Stimulated activated naive B cell treated with anti-CD40 and anti-IgM and Interleukin-4, amounts not matched to agents 10 μg/mL and 1 μg/mL and 100 μg/mL, for 72 hours (primary cell): ENCODE measurements at places on chromosomes 12 and 14.

GRCh38 chr14:53190938-53191337 is 37.8 kb upstream of the DDHD1 start:
- peaks cover 30% of the 10 kb centered on the region for H3K4me1 ChIP-seq
- H3K27me3 ChIP-seq: no peaks in the 10 kb centered on the region
- peak overlapping the region; percentile 80 for H3K27ac ChIP-seq
- H3K36me3 ChIP-seq: no peaks in the 10 kb centered on the region

DNA sequence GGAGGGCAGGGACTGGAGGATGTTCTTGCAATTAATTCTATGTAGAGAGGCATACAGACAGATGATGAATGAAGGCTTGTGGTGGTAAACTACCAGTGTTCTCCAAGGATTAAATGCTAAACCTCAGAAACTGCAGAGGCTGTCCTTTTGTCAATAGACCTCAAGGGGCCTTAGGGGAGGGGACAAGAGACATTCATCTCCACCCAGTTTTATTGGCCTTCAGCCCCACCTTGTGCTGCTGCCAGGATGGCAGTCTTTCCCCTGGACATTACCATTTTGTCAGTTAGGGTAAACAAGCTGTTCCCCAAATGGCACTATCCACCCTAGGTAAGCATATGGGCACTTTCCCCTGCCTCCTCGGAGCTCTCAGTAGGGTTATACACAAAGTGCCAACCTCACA is 4.9 kb upstream of the SMAGP start:
- no peak for DNase-seq
- H3K4me1 ChIP-seq: peaks cover 10% of the 10 kb centered on the region
- H3K27me3 ChIP-seq: no peaks in the 10 kb centered on the region

DNA sequence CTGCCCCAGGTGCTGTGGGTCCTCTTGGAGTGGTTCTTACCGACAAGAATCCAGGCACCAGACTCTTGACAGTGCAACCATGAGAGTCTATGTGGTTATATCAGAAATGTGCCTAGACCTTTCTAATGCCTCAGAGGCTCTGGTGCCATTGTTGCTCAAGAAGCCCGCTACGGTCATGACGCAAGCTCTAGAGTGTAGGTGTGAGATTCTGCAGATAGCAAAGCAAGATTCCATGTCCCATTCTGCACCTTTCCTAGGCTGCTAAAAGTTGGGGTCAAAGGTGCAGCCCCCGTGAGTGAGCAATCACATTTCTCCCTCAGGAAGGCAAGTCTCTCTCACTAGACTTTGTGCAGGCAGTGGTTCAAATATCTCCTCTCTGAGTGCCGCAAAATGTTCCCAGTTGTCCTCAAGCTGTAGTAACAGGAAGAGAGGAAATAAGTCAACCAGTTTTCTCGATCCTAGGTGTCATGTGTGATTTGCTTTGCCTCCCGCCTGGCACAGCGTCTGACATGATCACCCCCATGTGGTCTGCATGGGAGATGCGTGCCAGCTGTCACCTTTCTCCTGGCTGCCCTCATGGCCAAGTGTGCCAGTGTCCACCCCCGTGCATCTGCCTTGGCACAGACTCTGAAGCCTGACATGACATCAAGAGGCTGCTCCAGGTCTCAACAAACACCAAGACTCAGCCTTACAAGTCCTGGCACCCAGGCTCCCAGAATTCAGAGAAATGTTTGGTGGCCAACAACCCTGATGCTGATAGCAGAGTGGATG is 122.5 kb upstream of the COCH start:
- no peak overlapping the region for H3K4me3 ChIP-seq
- no peaks in the 10 kb centered on the region for H3K27me3 ChIP-seq
- no peaks in the 10 kb centered on the region for H3K4me1 ChIP-seq
- no peaks in the 10 kb centered on the region for H3K36me3 ChIP-seq
- no peak overlapping the region for H3K27ac ChIP-seq
- no peak for DNase-seq

DNA sequence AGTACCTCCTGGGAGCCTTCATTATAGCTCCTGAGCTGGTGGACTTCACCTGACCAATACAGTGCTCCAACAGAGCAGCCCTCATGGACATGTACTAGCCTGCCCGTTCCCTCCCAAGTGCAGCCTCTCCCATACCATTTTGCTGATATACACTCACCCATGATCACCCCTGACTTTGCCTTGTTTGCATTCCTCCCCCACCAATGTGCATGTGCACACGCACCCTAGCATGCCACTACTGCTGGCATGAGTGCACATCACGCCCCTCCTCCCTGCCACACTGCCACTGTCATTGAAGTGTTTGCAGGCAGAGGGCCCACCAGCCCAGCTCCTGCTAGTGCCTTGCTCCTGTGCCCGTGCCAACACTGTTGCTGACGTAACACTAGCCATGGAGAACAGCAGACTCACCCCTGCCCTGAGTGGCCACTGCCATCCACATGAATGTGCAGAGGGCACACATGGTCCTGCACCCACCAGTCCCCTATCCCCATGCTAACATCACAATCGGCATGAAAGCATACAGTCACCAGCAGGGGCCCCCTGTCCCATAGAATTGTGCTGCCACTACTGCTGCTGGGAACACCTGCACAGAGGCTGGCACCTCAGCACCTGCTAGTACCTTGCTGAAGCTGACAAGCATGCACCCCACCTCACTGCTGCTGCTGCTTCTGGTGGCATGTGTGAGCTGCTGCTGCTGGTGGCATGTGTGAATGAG is 110.3 kb downstream of the SINHCAF start:
- no peaks in the 10 kb centered on the region for H3K4me1 ChIP-seq
- H3K4me3 ChIP-seq: no peak overlapping the region
- no peak for DNase-seq
- no peaks in the 10 kb centered on the region for H3K36me3 ChIP-seq

DNA sequence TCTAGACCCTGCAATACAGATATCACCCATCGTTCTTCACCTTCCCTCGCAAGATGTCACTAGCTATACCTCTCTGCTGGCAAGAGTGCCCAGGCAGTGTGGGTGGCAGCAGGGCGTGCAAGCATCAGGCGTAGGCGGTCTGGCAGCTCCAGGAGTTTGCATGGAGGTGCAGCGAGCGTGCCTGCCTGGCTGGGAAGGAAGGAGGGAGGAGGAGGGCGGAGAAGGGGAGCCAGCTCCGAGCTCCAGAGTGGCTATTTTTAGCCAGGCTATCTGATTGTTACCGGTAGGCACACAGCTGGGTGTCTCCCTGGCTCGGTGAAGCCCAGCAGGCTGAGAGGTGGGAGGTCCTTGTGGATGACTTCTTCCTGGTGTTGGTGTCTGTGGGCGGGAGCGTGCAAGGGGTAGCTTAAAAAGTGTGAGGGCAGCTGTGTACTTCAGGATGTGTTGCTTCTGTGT is 6.2 kb downstream of the FOXJ2 start:
- H3K36me3 ChIP-seq: peaks cover 34% of the 10 kb centered on the region
- no peak for DNase-seq
- peaks cover 56% of the 10 kb centered on the region for H3K4me1 ChIP-seq
- H3K27ac ChIP-seq: no peak overlapping the region
- H3K4me3 ChIP-seq: peak overlapping the region; percentile 46
- no peaks in the 10 kb centered on the region for H3K27me3 ChIP-seq

- H3K4me3 ChIP-seq: no peak overlapping the region
- no peaks in the 10 kb centered on the region for H3K4me1 ChIP-seq
- H3K27me3 ChIP-seq: peaks cover 10% of the 10 kb centered on the region
- no peak overlapping the region for H3K27ac ChIP-seq
Measured at GRCh38 chr12:102421802-102422583, 58.4 kb downstream of the IGF1 start.

- no peaks in the 10 kb centered on the region for H3K36me3 ChIP-seq
- no peaks in the 10 kb centered on the region for H3K4me1 ChIP-seq
Measured at GRCh38 chr14:38074754-38075153, 132.9 kb upstream of the SSTR1 start.

GRCh38 chr12:12616512-12617310 is 5.0 kb downstream of the CREBL2 start:
- no peak for DNase-seq
- no peak overlapping the region for H3K27ac ChIP-seq
- H3K4me1 ChIP-seq: peaks cover 17% of the 10 kb centered on the region
- no peak overlapping the region for H3K4me3 ChIP-seq
- H3K27me3 ChIP-seq: no peaks in the 10 kb centered on the region

- peaks cover 19% of the 10 kb centered on the region for H3K36me3 ChIP-seq
- no peaks in the 10 kb centered on the region for H3K27me3 ChIP-seq
- H3K4me1 ChIP-seq: peaks cover 31% of the 10 kb centered on the region
- H3K4me3 ChIP-seq: peak overlapping the region; percentile 98
Measured at GRCh38 chr12:56469007-56469930, 891 bp downstream of the SPRYD4 start.

GRCh38 chr14:30624132-30624423 is 2.0 kb downstream of the SCFD1 start:
- no peak for DNase-seq
- no peak overlapping the region for H3K27ac ChIP-seq
- H3K36me3 ChIP-seq: peaks cover 12% of the 10 kb centered on the region
- no peaks in the 10 kb centered on the region for H3K27me3 ChIP-seq
- H3K4me3 ChIP-seq: peak overlapping the region; percentile 22

DNA sequence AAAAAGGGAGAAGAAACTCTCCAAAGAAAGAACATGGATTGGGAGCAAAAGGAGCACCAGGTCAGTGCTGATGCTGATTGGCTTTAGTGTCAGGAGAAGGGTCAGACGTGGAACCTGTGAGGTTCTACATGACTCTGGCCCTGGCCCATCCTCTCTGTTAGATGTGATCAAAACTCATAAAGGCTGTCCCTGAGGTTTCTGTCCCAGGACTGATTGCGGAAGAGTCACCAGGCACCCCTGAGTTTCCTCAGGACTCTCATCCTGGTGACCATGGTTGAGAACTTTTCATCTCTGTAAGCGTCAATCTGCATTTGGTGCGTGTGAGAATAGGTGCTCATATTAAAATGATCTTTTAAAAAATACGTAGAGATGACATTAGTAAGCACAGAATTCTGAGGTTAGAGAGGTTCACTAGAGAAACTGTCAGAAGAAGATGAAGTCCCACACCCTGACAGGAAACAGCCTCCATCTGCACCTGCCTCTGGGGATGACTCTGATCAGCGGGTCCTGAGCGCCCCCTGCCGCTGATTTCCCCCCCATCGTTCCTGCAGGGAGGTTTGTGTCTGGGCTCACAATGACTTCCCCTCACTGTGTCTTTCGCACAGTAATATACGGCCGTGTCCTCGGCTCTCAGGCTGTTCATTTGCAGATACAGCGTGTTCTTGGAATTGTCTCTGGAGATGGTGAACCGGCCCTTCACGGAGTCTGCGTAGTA is 741.8 kb downstream of the TMEM121 start:
- DNase-seq: peak; percentile 48
- peak overlapping the region; percentile 93 for H3K27ac ChIP-seq
- no peaks in the 10 kb centered on the region for H3K36me3 ChIP-seq
- peaks cover 4% of the 10 kb centered on the region for H3K27me3 ChIP-seq
- peaks cover 2% of the 10 kb centered on the region for H3K4me1 ChIP-seq
- H3K4me3 ChIP-seq: peak overlapping the region; percentile 86

GRCh38 chr14:92651758-92652406 is 96.5 kb downstream of the LGMN start:
- H3K27me3 ChIP-seq: no peaks in the 10 kb centered on the region
- peaks cover 29% of the 10 kb centered on the region for H3K36me3 ChIP-seq
- peak; percentile 80 for DNase-seq
- H3K27ac ChIP-seq: peak overlapping the region; percentile 98
- peaks cover 60% of the 10 kb centered on the region for H3K4me1 ChIP-seq

- H3K27me3 ChIP-seq: peaks cover 5% of the 10 kb centered on the region
- H3K36me3 ChIP-seq: no peaks in the 10 kb centered on the region
- no peak overlapping the region for H3K4me3 ChIP-seq
- H3K4me1 ChIP-seq: peaks cover 30% of the 10 kb centered on the region
- H3K27ac ChIP-seq: no peak overlapping the region
Measured at GRCh38 chr14:75274050-75274898, 4.4 kb upstream of the FOS start.
